Hematopoietic multipotent progenitor cell (in vitro differentiated cells): ENCODE measurements at places on chromosomes 4 and X. TPM values are rescaled to one million over a fixed set of nuclear protein-coding genes. Genes with fewer than 3 reads are reported as not detected.

- peak; percentile 25 for DNase-seq
Observed at GRCh38 chr4:30760551-30760950, 40.4 kb downstream of the PCDH7 start.

The SHOX gene
- total RNA-seq = not detected

GRCh38 chrX:150324035-150324728 is 38.9 kb upstream of the MAMLD1 start:
- no peak for DNase-seq

The ASMT gene
- not detected for total RNA-seq

DNA sequence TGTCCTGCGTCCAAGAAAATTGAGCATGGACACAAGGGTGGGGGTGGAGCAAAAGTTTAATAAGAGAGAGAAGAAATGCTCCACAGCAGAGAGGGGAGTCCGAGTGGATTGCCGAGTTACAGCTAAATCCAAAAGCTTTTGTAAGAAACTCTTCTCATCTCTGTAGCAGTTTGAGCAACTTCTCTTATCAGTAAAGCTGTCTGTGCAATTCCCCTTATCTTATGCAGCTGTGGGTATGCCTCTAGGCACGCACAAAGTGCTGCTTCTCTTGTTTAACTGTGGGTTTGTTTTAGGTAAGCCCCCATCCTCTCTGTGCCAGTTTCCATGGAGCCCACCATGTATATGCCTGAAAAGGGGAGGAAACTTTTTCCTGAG is 44.8 kb downstream of the HMGB2 start:
- DNase-seq = peak; percentile 35

DNA sequence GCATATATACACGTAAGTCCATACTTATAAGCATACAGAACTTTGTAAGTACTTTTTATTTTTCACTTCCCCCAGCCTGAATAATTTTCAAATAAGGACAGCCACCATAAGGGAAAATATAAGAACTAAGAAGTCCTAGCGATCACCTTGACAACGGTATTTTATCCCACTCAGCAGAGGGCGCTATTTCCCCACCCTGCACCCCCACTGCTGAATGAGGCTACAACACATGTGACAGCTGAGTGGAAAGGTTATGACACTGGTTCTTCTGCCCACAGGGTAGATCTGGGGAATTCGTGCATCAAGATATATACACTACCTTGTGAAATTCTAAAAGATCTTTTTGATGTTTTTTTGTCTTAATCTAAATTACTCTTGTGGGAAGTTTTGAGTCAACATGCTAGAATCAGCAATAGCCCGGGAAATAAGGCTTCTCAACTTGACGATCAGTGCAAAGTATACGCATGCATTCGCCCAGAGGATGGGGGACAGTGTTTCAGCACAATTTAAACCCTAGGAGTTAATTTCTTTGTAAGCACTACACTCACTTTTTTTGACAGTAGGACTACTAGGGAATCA is 151.5 kb downstream of the CORIN start:
- peak; percentile 26 for DNase-seq
